Cerebellar nuclear complex (tissue), 1 donor: ENCODE measurements at places on chromosomes 6 and 20.

DNA sequence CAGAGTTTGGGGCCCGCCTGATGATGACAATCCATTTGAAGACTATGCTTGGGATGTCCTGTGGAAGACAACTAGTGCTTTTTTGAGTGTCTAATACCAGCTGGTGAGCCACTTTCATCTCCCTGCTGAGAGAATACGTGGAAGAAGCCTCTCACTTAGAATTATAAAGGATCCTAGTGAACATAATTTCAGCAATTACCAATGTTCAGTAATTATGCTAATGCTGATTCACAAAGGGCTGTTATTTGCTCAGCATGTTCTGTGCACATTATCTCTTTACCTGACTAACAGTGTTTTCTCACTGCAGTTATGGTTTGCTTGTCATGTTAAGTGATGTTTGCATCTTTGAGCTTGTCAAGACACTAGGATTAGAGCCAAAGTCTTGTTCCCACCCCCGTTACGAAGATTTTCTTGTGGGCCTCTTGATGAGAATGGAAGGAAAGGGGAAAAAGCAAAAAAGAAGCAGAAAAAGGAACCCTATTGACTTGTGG is 282.1 kb upstream of the CHD6 start:
- DNase-seq: no peak

GRCh38 chr20:50487397-50487796 is 22.8 kb upstream of the PTPN1 start:
- no peak for DNase-seq

- DNase-seq: peak; percentile 76
These were observed at the start of gene FITM2 for GRCh38 chr20:44310664-44311639. FITM2 (minus strand) TSS chr20:44311202; CDS start chr20:44311148, 54 bp downstream.

- DNase-seq: no peak
These were observed 9.8 kb upstream of the ZNFX1 start for GRCh38 chr20:49287555-49288249.

GRCh38 chr20:59159493-59160376 is 3.9 kb upstream of the ZNF831 start:
- DNase-seq: no peak

DNA sequence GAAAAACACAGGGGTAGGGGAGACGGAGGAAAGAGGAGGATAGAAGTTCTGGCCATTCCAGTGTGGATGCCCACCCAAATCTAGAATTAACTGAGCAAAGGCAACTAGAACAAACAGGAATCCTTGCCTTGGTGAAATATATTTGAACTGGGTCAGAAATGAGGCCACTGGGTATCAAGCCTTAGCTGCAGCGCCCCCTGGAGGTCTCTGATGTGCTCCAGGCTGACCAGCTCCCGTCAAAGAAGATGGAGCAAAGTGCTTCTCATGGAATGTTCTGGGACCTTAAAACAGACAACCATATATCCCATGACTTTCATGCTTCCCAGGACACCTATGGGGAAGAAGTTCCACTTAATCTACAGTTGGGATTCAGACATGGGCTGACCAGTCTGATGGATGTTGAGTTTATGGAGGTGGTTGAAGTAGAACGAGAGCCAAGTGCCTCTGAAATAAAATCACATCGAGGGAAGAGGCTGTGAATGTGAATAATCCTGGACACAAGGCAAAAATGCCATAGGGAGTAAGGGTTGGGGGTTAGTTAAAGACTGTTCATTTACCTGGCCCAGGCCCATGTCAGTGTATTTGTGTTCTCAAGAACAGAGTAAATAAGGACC is 50.4 kb downstream of the HLA-DPB1 start:
- no peak for DNase-seq

- no peak for DNase-seq
These were observed 199.8 kb upstream of the POU3F2 start for GRCh38 chr6:98634569-98634968.

DNA sequence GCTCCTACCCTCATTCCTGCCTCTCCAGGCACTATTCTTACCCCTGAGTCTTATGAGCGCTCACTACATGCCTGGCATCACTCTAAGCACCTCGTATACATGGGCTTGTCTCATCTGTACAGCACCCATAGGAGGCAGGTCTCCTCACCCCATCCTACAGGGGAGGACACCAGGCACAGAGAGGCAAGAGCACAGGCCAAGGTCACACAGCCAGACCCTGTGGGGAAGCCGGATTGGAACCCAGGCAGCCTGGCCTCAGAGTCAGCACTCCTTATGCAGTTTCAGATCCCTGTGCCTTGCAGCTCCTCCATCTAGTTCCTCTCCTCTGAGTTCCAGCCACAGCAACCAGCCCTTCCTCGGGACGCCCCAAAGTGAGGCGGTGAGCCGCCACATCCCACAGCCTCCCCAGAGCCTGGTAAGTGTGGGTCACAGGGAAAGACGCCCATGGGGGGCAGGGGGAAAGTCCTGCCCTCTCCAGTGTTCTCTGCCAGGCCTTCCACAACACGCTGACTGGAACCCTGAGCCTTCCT is 103.3 kb downstream of the NFATC2 start:
- DNase-seq: no peak

GRCh38 chr20:53664121-53664520 is 70.5 kb upstream of the ZNF217 start:
- DNase-seq: no peak

DNA sequence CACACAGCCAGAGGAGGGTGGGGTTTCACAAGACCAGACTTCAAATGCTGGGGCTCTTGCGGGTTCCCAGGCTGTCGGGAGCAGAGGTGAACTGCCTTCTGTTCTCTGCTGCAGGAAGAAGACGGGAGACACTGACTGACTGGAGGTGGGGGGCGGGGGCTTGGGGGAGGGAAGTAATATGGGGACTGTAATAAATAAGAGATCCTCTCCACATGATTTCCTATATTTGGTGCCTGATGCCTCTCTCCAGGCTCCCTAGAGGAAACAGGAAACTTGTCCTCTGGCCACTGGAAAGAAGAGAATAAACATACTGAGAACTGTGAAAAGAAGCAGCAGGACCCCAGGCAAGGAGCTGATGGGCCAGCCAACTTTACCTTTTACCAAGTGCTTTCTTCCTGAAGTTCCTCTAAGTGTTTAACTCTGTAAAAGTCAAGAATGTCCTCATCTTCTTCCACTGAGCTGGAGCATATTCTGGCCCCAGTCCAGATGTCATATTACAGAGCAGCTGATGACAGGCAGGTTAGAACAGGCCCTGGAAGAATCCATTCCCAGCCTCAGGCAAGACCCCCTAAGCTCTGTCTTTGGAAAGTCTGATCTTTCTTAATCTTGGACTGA is 33.2 kb upstream of the ADGRF5 start:
- DNase-seq: no peak

DNA sequence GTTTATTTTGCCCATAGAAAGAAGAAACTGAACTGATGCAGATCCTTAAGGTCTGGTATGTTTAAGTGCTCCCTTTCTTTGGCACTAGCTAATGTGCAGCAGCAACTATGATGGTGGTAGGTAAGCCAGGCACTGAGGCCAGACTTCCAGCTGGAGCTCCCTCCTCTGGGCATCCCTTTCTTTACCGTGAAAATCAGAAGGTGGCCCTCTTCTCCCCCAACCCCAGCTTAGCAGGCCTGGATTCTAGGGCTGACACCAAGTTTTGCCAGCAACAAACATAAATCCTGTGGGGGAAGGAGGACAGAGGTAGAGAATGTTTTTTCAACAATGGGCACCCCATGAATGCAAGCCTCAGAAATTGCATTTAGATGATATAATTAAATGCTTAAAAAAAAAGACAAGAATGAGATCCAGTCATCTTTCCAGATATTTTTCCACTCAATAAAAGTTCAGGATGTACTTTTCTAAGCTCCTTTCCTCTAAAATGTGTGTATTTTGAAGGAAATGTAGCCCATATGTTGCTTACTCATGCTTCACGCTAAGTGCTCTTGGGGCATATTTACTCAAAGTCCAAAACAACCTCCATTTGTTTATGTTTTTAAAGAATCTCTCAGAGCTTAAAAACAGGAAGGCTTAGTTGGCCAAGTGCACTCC is 123.9 kb upstream of the NXT1 start:
- no peak for DNase-seq

GRCh38 chr6:158122048-158122447 is 46.0 kb downstream of the SERAC1 start:
- DNase-seq: no peak

- DNase-seq: no peak
These were observed 124.5 kb upstream of the AHI1 start for GRCh38 chr6:135622081-135622480.

DNA sequence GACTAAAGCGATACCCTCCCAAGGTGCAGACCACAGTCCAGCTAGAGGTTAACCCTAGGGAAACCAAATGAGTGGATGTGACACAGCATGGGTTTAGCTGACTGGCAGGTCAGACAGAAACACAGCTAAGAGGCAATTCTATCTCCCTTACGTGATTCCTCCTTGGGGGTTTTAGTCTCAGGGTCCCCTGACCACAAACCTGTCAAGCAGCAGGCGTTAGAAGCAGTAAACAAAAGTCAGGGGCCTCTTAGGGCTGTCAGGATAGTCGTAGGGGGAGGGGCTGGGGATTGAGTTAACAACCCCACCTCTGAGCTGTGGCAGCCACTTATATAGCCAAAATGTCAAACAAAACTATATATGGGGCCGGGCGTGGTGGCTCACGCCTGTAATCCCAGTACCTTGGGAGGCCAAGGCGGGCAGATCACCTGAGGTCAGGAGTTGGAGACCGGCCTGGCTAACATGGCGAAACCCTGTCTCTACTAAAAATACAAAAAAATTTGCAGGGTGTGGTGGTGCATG is 13.6 kb downstream of the KCNK5 start:
- DNase-seq: no peak

- no peak for DNase-seq
These were observed 18.7 kb downstream of the MANEA start for GRCh38 chr6:95596021-95596420.

DNA sequence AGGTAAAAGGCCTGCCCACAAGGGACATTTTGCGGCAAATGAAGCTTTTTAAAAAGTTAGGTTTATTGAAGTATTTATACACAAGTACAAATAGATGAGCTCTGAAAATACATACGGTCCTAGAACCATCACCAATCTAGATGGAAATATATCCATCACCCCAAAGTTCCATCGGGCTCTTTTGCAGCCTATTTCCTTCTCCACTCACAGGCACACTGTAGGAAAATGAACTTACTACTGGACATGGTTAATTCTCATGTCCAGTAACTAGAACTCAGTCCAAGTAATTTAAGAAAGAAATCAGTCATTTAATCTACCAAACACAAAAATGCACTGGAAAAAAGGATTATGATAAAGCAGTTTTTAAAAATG is 6.2 kb downstream of the PCNA start:
- no peak for DNase-seq

GRCh38 chr6:33208091-33208967 is at the start of gene RING1:
RING1 (plus strand) TSS chr6:33208500; CDS start chr6:33208823, 323 bp downstream.
- DNase-seq: no peak
